H7 (cell line): ENCODE measurements at places on chromosomes 2 and 18.
A peak's percentile ranks its signal among the peaks of the same experiment; 100 is the strongest.

- peak; percentile 54 for DNase-seq
Measured at GRCh38 chr18:9835113-9835755, 50.5 kb upstream of the TXNDC2 start.

- DNase-seq = no peak
Measured at GRCh38 chr2:8546612-8547283, 135.1 kb upstream of the ID2 start.

DNA sequence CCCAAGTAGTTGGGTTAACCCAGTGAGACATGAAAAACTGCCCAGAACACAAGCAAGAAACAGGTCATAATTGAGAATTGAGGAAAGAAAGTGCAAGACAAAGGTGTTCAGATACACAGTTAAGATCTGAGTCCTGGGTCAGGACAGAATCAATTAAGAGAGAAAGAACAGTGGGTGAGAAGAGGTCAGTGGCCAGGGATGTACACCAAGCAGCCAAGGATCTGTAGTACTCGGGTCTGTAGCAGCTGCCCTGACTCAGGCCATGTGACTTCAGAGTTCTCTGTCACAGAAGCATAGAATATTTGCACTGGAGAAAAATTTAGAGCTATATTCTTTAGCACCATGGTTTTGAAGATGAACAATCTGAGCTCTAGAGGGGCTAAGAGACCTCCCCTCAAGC, 141.6 kb downstream of the SLC8A1 start:
- no peak for DNase-seq

DNA sequence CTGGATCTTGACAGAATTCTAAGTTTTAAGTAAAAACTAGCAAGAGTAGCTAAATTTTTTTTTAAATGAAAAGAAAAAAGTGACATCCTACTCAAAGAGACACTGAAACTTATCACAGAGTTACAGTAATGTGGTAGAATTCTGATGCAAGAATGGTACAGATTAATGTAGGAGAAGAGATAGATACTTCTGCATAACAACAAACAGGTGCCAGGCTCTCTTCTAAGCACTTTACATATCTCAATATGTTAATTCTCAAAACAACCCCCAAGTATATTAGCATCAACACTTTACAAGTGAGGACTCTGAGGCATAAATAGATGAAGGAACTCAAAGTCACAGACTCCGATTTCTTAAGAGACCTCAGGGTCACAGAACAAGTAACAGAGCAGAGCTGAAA, 28.1 kb downstream of the GCC2 start:
- DNase-seq = no peak

DNA sequence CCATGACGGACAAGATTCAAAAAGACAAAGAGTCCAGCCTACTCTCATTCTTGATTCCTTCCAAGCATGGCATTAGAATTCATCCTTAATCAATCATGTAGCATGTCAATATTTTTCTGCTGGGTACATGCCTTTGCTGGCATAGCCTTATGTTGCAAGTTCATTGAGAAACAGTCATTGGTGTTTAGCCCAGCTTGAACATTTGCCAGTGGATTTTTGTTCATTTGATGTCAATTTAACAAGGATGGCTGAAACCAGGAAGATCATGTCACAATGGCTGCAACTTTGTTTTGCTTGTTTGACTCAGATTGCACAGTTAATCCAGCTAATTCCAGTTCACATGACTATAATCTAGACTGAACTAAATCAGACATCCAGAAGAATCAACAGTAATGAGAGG, 1132.2 kb downstream of the LRP1B start:
- DNase-seq = no peak

DNA sequence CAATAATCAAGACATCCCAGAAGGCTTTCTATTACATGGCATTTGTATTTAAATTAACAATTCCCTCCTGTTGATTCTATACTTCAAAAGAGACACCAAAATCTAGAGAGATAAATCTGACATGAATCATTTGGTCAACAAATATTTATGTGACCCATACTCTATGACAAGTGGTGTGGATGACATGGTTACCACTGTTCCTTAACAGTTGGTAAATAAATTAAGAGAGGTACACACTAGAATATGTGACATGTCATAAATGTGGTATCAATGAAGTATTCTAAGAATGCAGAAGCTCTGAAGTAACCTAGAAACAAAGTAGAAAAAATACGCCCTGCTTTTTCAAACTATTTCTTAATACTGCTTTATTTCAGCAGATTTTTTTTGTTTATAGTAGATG, 255.4 kb downstream of the EXOC6B start:
- DNase-seq = no peak

- DNase-seq = no peak
Measured at GRCh38 chr2:195270466-195271039, 386.5 kb upstream of the SLC39A10 start.

DNA sequence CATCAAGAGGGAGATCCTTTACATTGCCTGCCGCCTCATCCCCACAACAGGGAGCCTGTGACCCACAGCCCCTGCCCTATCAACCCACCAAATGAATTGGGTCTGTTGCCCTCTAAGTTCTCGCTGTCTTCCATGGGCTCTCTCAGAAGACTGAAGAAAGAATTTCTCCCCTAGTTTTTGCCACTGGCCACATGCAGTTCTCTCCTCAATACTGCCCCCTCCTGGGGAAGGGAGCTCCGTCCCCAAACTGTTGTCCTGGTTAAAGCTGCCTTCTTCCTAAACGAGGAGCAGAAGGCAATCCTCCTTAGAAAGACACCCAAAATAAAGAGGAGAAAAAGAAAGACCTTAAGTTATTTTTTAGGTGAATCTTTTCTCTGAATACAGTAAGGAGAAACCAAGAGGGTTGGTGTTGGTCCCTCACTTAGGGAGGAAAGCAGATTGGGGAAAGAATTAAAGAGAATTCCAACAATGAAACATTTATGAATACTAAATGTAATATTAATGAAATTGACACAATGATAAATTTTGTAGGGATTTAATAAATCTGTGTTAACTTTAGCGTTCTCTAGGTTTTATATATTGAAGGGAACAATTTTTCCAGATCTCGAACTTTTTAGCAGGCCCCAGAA, 31.1 kb upstream of the SATB2 start:
- DNase-seq = peak; percentile 83

DNA sequence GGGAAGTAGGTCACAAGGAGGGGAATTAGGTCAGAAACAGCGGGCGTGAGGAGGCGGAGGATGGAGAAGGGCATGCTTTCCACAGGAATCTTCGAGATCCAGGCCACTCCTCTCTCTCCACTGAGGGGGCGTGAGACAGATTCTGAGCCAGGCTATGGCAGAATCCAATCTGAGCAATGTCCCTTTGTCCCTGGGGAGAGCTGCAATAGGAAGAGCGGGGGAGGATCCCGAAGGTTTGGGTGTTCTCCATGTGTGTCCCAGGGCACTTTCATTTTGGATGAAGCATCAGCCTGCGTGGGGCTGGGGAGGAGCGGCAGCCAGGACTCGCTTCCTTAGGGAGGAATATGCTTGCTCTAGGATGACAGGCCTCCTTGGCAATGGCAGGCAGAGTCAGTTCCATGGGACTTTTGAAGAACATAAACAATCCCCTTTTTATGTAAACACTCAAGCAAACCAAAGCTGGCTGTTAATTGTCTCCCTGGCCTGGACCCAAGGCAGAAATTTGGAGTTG, 84.0 kb downstream of the LIPG start:
- peak; percentile 58 for DNase-seq

GRCh38 chr2:115115135-115115534, 672.7 kb downstream of the DPP10 start:
- DNase-seq = no peak

GRCh38 chr2:179900655-179901054, 39.2 kb upstream of the ZNF385B start:
- no peak for DNase-seq

DNA sequence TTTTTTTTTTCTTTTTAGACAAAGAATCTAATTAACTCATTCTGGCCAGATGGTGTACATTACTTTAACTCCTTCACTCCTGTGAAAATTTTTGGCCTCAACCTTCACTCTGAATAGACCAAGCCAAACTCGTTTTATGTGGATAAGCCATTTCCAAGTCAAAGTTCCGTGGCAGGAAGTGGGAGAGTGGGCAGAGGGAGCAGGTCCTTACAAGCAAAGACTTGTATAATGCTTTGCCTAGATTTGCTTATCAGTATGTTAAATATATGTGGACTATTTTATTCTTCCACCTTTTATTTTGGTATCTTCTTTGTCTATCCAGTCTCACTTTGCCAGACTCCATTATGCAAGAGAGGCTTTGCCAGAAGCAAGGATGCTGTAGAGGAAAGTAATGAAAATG, 178.1 kb upstream of the TNP1 start:
- DNase-seq = no peak

GRCh38 chr2:8239531-8240088, 442.2 kb upstream of the ID2 start:
- peak; percentile 72 for DNase-seq

DNA sequence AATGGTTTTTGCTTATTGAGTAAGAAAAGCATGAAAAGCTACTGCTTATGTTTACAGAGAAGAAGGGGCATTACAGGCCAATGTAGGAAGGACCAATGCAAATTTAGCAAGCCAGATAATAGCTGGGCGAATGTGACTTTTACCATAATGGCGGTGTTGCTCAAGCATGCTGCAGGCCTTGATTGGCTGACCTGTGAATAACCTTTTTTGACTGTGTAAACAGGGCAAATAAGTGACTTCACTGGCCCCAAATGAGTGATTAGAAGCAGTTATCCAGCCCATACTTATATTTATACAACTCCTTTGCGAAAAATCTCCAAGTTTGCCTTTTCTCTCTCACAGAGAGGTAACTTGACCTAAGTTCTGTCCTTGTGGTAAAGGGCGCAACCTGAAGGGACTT, 146.9 kb downstream of the SP3 start:
- no peak for DNase-seq

- no peak for DNase-seq
Measured at GRCh38 chr2:62216616-62217015, 20.7 kb downstream of the B3GNT2 start.

DNA sequence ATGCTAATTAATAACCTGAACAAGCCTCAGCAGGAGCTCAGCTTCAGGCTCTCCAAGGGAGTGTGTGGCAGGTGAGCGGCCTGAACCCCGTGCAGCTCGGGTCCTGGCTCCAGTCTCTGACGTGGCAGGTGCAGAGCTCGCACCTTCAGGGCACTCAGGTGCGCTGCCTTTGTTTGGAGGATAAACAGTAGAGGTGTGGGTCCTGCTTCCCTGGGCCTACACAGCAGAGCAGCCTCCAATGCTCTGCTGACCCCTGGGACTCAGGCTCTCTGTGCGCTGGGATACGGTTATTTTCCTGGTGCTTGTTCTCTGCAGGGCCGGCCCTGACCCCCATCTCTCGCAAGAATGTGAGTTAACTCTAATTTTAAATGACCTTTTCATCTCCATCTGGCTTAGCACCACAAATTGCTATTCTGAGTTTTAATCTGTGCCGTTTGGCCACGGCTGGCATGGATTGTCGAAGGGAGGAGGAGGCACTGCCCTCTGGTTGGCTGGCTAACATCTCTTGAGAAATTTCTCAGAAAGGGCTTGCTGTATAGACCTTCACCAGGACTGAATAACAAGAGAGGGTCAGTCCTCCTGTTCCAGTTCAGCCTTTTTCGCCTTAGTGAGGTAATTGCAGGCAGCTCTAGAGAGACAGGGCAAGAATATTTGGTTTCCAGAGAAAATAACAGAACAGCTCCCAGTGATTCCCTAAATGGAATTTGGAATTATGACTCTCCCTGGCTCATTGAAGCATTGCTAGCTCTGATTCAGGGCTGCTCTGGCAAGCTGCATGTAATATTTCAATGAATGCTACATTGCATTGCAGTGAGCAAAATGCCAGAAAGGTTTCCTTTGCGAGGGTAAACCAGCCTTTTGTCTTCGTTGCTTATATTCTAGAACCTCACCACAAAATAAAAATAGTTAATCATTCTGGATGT, 161.8 kb downstream of the DCDC2C start:
- DNase-seq = no peak

- no peak for DNase-seq
Measured at GRCh38 chr2:74179063-74179865, 585 bp upstream of the MOB1A start.

DNA sequence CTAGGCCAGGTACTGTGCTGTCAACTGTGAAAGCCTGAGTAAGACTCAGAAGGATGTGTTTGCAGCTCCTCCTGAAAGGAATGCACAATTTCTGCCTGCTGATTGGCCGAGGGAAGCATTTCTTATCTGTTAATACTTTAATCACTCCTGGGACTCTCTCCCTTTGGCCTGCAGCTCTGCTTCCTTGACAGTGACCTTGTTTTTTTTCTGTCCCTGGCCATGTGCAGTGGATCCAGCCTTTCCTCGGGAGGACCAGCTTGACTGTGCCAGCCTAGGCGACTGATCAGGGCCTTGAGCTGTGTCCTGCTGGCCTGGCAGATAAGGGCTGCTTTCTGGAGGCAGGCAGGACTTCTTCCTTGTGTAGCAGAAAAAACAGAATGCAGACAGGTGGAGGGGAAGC, 10.0 kb downstream of the RNF144A start:
- no peak for DNase-seq

- DNase-seq = no peak
Measured at GRCh38 chr18:40017021-40017420, 1938.0 kb upstream of the PIK3C3 start.

GRCh38 chr2:150060341-150060740, 427.1 kb downstream of the RND3 start:
- peak; percentile 5 for DNase-seq

DNA sequence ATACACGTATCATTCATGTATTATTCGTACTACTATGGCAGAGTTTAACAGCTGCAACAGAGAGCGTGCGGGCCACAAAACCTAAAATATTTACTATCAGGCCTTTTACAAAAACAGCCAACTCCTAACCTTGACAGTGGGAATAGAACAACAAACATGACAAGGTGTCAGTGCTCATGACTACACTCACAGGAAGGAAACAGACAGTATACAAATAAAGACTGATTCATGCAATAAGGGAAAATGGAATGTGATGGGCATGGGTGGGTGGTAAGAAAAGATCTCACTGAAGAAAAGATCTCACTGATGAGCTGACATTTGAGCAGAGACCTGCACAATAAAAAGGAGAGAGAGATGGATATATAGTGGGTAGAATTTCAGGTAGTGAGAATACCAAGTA, 347.8 kb downstream of the ALK start:
- DNase-seq = no peak

DNA sequence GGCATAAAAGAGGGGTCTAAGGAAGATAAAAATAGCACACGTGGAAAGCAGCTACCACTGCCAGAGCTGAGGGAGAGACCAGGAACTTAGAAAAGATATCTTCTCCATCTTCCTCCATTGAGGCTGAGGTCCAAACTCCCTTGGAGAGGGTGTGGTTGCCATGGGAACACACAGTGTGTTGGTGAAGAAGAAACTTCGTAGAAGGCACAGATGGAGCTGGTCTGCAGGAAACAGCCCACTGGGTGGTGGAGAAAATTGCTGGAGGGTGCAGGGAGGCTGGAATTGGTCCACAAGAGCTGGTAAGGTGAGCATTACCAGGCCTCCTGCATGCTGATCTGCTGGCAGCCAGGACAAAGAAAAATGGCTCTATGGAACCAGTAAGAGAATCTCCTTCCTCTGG, 191.0 kb downstream of the HRH4 start:
- DNase-seq = no peak
